ENCODE measurements at places on chromosomes 4 and X.

GRCh38 chr4:105483840-105484239, 10.0 kb upstream of the PPA2 start:
- DNase-seq: no peak

DNA sequence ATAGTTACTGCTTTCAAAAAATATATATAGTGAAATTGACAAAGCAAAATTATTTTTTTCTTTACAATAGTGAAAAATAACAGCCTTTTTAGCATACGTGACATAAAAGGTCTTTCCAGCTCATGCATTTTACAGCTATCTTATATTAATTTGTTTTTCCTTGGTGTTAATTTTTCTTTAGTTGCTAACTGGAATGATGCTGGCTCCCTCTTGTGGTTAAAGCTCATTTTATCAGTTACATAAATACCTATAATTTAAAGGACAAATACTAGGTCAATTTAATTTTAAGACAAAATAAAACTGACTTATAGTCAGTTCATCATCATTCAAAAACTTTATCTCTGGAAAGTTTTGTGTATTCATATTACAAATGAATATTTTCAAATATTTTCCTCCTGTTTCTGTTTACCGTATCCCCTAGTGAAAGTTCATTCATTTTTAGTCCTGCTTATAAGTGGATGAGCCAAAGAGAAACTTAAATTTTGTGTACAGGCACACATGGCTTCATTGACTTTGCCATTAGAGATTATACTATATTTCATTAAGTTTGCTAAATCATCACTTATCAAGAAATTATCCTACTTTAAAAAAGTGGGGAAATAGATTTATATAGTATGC, 9.9 kb upstream of the ANAPC4 start:
- peak; percentile 74 for DNase-seq

DNA sequence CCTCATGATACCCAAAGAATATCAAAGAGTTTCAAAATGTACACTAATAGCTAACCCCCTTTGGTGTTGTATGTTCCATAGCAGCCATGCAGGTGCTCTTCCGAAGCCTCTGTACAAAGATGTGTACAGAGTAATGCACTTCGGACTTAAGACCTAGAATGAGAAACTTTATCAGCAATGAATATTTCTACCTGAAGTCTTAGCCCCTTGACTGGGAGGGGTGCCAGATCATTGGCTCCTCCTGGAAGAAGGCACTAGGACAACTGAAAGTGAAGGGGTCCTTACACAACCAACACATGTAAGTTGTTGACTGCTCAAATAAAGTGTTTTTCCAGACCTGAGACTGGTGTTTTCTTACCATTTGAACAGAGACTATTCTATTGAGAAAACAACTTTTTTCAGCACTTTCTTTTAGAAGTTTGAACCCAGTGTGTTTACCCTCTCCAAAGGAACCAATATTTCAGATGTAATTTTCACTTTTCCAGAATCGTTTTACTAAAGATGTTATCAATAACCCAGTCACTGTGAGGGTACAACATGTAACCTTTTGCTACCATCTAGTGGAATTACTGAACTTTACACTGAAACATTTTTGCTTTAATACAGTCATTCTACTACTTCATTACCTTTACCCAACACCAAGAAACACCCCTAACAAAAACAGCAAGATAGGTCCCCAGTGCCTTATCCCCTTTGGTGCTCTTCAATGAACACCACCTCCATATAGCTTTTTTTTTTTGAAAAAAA, 33.3 kb upstream of the PRDX4 start:
- peak; percentile 8 for DNase-seq

DNA sequence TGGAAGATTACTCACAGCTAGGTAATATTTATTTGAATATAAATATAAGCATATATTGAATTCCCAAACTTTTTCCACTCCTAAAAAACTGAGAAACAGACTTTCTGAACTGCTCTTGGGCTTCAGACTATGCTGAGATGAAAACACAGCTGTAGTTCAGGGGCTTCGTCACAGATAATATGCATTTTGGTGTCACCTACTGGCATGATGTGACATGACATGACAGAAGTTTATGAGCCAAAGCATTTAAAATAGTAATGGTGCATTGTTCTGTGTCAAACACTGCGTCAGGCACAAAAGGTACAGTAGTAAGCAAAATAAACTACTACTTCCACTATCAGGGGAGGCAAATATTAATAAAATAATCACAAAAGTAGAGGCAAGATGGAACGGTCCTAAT, 171.3 kb downstream of the BTC start:
- DNase-seq: peak; percentile 70

DNA sequence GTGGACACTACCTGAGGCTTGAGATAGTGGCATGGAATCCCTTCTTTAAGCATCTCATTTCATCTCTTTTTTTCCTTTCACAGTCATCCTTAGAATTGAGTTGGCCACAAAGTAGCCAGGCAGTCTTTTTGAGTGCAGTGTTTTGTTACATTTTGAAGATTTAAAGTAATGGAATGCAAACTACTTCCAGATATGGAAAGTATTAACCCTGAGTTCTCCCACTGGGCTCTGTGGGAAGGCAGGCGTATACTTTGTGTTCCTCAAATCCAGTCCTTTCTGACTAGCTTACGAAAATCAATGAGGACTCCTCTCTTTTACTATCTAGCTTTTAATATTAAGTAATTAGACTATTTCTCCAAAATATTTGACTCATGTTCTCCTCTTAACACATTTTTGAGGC, 29.9 kb downstream of the PCDH10 start:
- no peak for DNase-seq

All from erythroblast (primary cell).